NCI-H1436 (cell line): ENCODE measurements at places on chromosomes 5 and 9.
A peak's percentile ranks its signal among the peaks of the same experiment; 100 is the strongest.

DNA sequence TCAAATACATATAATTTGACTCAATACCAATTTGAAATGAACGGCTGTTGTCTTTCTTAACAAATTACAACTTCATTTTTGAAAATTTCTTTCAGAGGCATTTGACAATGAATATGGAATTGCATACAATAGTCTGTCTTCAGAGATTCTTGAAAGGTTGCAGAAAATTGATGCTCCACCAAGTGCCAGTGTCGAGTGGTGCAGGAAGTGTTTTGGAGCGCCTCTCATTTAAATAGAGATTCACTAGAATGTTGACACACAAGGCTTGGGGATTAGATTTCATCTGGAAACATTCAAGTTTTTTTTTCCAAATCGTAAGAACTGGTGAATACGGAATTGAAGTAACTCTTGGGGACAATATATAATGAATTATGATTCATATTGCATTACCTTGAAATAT is 8.1 kb downstream of the RPS6 start:
- no peak for DNase-seq

DNA sequence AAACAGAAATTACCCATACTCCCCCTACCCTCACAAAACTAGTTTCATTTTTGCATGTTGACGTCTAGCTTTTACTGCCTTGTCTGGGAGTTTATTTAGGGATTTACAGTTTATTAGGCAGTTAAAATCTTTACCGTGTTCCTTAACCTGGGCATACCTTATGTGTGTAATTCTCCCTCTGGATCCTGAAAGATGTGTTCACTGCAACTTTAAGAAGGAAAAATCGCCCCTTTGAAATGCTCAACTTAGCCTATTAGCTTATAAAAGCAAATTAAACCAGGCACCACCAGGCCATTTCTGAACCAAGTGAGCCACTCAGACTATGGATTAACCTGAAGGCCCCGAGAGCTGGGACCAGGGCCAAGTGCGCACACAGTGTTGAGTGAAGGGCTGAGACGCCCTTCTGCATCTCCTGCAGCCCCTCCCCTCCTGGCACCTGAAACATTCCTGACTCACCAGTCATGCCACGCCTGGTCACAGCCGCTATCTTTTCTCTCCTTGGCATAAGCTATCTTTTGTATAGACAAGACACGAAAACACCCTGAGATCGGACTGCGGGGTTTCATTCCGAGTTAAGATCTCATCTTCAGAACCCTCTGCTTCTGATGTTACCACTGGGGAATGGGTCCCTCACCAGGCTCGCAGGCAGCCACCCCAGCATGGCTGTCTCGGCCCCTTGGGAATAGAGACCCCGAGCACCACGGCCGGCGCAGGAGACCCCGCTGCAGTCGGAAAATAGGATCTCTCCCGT is 111.9 kb downstream of the ROR2 start:
- DNase-seq: no peak

- DNase-seq: no peak
Measured at GRCh38 chr5:76805821-76806505, 12.9 kb upstream of the F2RL1 start.

DNA sequence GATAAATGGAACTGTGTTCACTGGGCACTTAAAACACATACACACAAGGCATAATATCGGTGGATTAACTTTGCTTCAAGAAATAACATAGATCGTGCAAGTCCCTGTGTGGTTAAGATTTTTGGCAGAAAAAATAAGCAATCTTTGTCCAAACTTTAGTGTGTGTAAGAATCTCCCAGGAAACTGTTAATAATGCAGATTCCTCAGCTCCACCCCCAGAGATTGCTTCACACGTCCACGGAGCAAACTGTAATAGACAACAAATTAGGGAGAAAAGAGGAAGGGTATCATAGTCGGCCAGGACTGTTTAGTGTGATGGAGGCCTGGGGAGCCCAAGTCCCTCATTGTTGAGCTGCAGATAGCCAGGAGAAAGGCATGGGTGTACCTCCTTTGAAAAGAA is 84.8 kb downstream of the PJA2 start:
- DNase-seq: no peak

GRCh38 chr5:17828681-17829080 is 194.4 kb downstream of the TAF11L14 start:
- no peak for DNase-seq

DNA sequence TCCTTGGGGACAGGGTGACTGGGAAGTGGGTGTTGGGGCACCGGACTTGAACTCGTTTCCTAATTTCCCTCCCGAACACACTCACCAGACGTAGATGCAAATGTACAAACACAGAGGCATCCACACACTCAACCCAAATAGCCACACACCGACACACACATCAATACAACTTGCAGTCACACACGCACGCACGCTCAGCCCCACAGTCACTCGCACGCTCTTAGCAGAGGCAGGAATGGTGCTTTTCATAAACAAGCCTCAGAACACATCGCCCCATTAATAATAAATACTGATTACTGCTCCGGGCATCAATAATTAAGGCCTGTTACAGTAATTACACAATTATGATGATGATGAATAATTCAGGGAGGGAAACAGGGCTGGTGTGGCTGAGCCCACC is 5.7 kb downstream of the BARHL1 start:
- no peak for DNase-seq

GRCh38 chr9:14314929-14315874 is 1.3 kb upstream of the NFIB start:
- DNase-seq: peak; percentile 80

- DNase-seq: no peak
Measured at GRCh38 chr5:91906027-91906426, 522.9 kb upstream of the ARRDC3 start.

DNA sequence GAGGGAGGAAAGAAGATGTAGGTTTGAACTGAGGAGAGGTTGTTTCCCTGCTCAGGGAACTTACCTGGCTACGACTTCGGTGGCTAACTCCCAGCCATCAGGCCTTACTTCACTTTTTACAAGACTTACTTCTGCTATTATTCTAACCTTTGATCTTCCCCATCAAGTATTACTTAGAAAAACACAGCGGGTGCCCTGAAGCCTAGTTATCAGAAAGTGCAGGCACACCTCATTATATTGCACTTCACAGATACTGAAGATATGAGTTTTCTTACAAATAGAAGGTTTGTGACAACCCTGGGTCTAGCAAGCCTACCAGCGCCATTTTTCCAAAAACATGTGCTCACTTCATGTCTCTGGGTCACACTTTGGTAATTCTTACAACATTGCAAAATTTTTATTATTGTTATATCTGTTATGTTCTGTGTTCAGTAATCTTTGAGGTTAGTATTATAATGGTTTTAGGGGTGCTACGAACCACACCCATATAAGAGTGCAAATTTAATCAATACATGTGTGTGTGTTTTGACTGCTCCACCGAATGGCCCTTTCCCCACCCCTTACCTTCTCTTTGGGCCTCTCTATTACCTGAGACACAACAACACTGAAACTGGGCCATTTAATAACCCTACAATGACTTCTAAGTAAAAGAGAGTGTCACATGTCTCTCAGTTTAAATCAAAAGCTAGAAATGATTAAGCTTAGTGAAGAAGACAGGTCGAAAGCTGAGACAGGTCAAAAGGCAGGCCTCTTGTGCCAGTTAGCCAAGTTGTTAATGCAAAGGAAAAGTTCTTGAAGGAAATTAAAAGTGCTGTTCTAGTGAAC is 2102.7 kb upstream of the WWC1 start:
- no peak for DNase-seq

GRCh38 chr9:76374783-76375559 is 19.3 kb downstream of the RFK start:
- no peak for DNase-seq

DNA sequence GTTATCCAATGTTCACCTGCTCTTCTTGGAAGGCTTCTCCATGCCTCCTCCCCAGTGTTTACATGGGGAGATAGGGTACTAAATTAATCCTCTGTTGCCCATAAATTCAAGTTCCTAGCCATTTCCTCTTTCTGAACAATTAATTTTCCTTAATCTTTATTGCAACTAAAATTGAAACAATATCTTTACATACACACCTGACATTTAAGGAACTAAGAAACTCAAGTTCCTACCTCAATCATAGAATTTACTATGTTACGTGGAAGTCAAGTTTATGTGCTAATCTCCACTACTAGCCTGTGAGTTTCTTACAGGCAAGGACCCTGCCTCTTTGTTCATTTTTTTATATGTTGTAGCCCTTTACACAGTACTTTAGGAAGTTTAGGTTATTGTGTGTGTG is 10.1 kb upstream of the ADRB2 start:
- DNase-seq: no peak

GRCh38 chr5:93117751-93118531 is 463.1 kb downstream of the NR2F1-AS1 start:
- no peak for DNase-seq

DNA sequence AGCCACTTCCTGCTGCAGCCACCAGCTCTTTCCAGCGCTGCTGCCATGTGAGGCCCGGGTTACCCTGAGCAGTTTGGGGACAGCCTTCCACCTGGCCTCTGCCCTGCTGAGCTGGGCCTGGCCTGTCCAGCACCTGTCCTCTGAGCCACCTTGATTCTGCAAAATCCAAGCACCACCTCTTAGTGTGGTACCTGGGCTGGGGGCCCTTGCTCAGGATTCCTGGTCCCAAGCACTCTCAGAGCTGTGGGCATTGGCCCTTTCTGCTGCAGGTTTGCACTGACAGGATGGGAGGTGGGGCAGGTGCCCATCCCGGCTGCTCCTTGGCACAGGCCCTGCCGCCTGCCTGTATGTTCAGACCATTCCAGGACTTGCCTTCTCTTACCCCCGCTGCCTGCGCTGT is 309.2 kb upstream of the IRX4 start:
- DNase-seq: no peak

DNA sequence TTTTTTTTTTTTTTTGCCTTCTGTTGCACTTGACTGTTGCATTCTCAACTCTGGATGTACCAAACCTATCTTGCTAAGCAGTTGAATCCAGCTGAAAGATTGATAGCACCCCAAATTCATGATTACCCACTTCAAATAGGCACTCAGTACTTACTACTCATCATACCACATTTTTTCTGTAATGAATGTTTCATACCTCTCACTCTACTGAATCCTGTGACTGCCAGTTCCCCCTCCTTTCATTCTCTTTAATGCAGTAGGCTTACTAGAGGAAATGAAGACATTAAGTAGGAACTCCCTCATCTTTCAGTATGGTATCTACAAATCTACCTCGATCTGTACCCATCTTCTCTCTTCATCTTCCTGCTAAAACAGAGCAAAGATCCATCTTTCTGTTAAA is 6.8 kb downstream of the INVS start:
- DNase-seq: no peak

- no peak for DNase-seq
Measured at GRCh38 chr9:18020121-18020745, 441.4 kb downstream of the SH3GL2 start.

- no peak for DNase-seq
Measured at GRCh38 chr5:83337453-83338035, 134.0 kb upstream of the VCAN start.

GRCh38 chr5:56262279-56262678 is 29.1 kb upstream of the ANKRD55 start:
- DNase-seq: no peak

DNA sequence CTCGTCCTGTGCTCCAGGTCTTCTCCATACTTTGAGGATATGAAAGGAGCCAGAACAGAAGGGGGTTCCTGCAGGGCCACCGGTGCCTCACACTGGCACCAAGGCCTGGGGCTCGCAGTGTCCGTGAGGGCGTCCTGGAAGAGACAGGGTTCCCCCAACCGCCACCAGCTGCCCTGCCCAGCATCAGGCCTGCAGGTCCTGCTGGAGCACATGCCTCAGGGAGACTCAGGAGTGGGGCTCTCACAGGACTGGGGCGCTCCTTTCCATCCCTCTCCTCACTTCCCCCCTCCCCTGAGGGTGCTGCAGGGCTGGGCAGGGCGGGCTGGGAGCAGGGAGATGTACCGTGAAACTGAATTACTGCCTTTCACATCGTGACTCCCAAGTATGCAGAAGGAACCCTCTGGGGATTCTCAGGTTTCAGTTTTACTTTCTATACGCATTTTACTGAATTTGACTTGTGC is 31.7 kb downstream of the CEP72 start:
- peak; percentile 73 for DNase-seq
